Activated CD4-positive, alpha-beta T cell treated with anti-CD3 and anti-CD28 coated beads for 1 hour (primary cell): ENCODE measurements at places on chromosomes 1 and 21.
A peak's percentile ranks its signal among the peaks of the same experiment; 100 is the strongest.

GRCh38 chr1:223429313-223429731, 36.1 kb downstream of the CCDC185 start:
- DNase-seq = no peak

DNA sequence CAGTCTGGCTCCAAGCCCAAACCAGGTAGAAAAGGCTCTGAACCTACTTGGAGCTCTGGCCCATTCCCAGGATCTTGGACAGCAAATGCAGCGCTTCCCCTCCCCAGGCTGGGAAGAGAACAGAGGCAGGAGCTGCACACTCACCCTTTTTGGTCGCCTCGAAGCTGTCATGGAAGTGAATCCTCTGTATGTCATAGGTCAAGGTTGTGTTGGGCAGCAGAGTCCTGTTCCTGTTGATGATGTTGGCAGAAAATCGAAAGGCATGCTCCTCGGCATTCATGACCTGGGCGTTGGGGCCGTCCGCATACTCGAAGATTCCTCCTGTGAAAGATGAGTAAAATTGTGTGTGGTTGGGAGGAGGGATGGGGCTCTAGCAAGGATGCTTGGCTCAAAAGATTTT, 143.5 kb downstream of the GRIK3 start:
- no peak for DNase-seq

DNA sequence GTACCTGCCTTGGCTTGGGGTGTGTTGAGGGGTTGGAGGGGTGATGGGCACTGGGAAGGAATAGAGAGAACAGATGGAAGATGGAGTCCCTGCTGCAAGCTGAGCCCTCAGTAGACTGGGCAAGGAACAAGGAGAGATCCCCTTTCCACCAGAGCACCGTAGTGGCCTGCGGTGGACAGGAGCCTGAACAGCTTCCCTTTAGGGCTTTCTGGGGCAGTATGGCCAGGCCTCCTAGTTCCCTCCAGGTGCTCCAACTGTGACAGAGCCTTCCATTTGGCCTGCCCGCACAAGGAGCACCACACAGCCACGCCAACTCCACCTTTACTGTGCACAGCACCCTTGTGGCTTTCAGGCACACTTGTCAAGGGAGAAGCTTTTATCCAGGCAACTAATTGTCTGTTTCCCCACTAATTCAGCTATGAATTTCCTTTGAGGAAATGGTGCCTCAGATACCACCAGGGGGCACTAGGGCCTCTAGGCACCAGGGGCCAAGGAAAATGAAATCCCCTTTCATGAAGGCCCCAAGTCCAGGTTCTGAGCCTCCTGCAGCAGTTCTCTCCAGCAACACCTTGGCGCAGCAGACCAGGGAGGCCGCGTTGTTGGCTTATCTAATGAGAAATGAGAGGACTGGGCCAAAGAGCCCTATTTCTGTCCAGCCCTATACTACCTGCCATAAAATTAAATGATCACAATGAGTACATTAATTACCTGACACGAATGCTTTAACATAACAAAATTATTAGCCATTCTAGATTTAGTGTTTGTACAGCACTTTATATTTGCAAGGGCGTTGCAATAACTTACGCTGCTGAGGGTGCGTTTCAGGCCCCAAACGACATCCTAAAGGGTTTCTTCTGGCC, 23.1 kb upstream of the ERI3 start:
- peak; percentile 19 for DNase-seq

DNA sequence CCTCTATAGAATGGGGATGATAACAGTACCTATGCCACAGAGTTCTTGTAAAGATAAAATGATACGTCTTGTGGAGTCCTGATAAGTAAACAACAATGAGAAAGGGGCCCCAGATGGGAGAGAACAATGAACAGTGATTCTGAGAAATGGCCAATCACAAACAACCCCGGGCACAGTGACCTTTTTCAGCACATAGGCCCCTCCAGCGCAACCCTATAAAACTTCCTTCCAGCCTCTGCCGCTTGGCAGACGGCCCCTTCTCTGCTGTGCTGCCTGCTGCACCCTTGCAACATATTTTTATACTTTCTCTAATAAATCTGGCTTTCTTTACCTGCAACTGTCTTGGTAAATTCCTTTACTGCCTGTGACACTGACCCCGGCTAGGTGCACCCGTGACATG, 8.9 kb downstream of the RCAN1 start:
- DNase-seq = no peak

- no peak for DNase-seq
Observed at GRCh38 chr1:66397192-66397591, 136.8 kb upstream of the SGIP1 start.

GRCh38 chr1:85049735-85050166, 1.5 kb upstream of the MCOLN3 start:
- no peak for DNase-seq

- no peak for DNase-seq
Observed at GRCh38 chr1:221022331-221022730, 143.1 kb downstream of the HLX start.

GRCh38 chr1:151476083-151476482, 16.8 kb upstream of the POGZ start:
- DNase-seq = no peak

DNA sequence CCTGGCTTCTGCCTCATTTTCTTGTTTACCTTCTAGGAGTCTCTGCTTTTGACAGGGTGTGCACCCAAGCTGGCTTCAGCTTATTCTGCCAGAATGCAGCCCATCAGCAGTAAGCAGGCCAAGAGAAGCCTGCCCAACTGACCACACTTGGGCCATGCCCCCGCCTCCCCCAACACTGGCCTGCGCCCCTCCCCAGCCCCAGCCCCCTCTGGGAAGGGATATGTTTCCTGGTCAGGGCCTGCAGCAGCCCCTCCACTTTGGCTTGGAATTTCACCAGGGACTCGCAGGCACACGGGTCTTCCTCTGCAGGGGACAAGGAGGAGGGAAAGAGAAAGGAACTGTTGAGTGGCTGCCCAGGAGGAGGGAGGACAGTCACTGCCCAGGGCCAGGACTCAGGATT, 9.4 kb downstream of the MATN1 start:
- DNase-seq = no peak

DNA sequence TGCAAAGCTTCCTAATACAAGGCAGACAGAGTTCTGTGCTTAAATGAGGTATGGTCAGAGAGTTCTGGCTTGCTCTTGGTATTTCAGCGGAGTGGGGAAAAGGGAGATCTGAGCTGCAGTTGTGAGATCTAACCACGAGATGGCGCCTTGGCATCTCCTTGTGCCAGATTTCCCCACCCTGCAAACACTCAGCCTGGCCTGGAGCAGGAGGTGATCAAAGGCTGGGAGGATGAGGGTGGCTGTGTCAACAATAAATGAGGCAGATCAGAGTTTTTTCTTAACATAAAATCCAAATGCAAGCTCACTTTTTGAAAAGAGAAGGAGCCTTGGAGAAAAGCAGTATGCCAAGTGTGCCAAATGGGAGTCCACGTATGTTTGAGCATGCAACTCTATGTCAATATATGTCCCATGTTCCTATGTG, 4.1 kb upstream of the TFAP2E start:
- DNase-seq = peak; percentile 41

DNA sequence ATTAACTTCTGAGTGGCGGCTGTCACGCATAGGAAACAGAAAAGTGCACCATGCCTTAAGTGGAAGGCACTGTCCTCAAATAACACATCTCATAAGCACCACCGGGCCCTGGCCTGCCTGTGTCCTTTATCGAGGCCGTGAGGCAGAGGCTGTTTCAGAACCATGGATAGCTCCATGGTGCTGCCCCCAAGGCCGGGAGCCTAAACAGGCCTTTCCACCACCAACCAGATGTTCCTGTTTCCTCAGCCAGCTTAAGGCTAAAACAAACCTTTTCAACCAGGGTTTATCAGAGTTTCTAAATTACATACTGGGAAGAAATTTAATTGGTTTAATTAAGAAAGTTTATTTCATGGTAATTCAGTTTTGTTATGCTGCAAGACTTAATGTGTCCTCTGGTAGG, 114.4 kb downstream of the DMRTA2 start:
- no peak for DNase-seq

GRCh38 chr1:99397029-99397428, 132.7 kb downstream of the PLPPR4 start:
- no peak for DNase-seq

GRCh38 chr1:233599542-233600073, 14.3 kb upstream of the KCNK1 start:
- no peak for DNase-seq

GRCh38 chr1:7474143-7474490, 297.0 kb upstream of the VAMP3 start:
- no peak for DNase-seq

GRCh38 chr1:207999972-208000371, 89.0 kb upstream of the CD34 start:
- DNase-seq = no peak

DNA sequence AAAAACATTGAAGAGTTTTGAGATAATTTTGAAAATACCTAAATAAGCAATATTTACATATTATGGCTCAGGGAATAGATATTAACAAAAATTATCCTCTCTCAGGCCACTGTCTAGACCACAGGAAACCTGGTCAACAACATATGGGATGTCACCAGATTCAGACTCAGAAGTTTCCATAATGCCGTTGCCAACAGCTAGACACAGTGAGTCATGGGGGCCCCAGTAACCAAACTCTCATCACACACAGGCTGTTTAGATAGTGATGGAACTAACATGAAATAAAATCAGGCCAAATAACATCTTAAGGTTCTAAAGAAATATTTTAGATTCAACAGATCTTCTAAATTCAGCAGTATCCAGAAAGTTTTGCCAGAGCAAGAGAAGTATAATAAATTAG, 681.7 kb upstream of the ADAMTS5 start:
- DNase-seq = no peak

- no peak for DNase-seq
Observed at GRCh38 chr1:185645162-185645640, 89.0 kb upstream of the HMCN1 start.

GRCh38 chr1:42137766-42138165, 15.4 kb upstream of the GUCA2B start:
- DNase-seq = no peak

DNA sequence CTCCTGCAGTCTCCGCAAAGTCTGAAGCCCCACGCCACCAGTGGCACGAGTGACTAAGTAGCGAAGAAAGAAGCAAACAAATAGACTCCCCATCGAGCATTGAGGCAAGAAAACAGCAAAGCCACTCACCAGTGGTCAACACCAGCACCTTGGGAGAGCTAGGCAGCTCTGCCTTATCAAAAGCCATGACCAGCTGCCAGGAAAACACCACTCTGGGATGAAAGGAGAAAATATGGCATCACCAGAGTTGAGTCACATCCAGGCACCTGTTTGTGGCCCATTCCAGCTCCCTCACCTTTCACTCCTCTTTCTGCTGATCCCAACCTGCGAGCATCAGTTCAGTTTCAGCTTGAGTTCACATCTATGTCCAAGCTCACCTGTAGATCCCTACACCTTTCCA, 17.2 kb downstream of the PDZK1 start:
- no peak for DNase-seq

GRCh38 chr1:89605692-89606091, 27.2 kb upstream of the LRRC8C start:
- DNase-seq = no peak

GRCh38 chr21:25934771-25935224, 200.0 kb downstream of the GABPA start:
- no peak for DNase-seq

DNA sequence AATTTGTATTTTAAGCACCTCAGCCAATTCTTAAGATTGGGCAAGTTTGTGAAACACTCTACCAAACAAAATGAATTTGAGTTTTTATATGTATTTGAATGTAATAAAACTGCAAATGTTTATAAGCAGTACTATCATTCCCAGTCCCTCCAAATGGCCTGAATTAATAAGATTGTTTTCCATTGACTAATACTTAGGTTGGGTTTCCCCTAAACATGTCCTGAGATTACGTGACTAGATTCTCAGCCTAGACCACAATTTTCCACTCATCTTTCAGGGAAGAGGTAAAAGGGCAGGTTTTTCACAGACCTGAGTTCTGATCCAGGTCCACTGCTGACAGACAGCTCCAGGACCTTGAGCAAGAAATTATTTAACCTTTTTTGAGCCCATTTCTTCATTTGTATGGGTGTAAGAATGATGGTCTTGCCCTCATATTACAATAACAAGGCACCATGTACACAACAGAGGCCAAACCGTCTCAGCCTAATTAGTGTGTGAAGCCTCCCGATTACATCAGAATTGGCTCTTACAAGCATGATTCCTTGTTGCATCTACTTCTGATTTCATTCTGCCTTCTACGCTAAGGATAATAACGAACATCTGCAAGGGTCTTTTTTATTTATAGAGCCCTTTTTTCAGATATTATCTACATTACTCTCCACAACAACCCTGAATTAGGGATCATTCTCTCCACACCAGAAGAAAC, 51.2 kb downstream of the BEND5 start:
- no peak for DNase-seq

- no peak for DNase-seq
Observed at GRCh38 chr1:3672231-3672970, 20.1 kb downstream of the TP73 start.

DNA sequence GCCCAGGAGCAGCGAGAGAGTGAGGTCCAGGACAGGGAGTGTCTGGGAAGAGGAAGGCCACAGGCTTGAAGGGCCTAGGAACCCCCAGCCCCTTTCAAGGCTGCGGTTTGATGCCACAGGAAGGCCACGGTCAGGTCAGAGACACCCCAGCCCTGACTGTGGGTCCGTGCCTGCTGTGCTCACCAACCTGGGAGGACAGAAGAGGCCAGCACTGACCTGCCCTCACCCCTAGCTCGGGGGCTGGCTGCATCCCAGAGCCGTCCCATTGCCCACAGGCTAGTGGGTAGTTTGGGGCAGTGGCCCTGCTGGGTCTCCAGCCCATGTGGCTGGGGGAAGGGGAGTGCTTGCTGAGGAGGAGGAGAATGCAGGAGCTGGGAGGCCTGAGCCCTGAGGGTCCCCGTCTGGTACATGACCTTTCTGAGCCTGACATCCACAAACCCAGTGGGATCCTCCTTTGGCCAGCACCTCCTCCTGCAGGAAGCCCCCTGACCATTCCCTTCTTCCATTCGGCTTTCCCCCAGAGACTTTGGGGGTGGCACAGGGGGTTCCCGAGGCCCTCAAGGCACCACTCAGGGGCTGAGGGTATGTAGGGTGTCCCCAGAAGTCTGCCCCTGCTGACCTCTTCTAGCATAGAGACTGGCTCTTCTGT, 54.3 kb downstream of the WNT9A start:
- no peak for DNase-seq

DNA sequence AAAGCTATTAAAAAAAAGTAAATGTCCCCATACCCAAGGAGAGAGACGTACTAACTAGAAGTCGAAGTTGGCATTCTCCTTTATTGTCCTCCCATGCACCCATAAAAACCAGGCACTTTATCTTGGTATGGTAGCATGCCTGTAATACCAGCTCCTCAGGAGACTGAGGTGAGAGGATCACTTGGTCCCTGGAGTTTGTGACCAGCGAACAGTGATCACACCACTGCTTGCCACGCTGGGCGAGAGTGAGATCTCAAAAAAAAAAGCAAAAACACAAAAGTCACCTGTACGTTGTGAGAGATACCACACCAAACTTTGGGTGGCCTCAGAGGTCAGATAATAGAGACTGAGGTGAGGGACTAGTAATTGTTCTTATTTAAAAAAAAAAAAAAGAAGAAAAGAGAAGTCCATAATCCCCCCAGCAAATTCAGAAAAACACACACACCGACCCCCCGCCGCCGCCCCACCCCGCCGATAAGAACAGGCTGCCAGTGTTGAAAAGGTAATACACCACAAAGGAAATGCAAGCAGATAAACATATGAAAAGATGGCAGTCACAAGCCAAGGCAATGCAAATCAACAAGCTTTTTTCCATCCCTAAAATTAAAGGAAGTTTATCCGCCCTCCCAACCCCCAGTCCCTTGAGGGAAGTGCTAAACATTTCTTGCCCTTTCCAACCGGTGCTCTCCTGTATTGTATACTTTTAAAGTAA, 3.6 kb downstream of the L1TD1 start:
- DNase-seq = no peak
